ENCODE measurements at places on chromosomes 16 and 17.

DNA sequence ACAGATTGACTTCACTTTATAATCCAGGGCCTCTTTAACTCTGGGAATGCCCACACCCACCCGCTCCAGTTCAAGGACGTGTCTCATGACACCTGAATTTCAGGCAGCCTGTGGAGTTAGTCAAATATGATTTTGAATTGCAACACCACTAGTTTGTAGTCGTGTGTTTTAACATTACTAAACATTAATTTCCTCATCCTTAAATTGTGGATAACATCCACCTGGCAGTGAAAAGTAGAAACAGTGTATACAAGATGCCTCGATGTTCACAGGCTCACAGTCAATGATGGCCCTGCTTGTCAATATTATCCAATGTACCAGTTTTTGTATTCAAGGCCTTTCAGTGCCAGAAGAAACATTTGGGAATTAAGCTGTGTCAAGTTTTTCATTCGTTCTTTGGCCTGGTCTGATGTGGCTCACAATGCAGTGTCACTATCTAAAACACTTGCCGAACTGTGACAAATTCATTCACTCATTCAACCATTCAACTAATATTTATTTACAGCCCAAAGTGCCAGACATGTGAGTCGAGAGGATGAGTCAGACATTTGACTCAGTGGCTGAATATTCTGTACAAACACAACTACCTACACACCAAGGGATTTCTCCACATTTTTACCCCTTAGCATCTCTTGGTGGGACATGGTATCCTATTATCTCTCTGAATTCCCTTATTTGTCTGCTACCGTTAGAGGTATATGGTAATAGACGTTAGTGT lies 1.4 kb downstream of the MEIOB start:
- peak; percentile 77 for DNase-seq

DNA sequence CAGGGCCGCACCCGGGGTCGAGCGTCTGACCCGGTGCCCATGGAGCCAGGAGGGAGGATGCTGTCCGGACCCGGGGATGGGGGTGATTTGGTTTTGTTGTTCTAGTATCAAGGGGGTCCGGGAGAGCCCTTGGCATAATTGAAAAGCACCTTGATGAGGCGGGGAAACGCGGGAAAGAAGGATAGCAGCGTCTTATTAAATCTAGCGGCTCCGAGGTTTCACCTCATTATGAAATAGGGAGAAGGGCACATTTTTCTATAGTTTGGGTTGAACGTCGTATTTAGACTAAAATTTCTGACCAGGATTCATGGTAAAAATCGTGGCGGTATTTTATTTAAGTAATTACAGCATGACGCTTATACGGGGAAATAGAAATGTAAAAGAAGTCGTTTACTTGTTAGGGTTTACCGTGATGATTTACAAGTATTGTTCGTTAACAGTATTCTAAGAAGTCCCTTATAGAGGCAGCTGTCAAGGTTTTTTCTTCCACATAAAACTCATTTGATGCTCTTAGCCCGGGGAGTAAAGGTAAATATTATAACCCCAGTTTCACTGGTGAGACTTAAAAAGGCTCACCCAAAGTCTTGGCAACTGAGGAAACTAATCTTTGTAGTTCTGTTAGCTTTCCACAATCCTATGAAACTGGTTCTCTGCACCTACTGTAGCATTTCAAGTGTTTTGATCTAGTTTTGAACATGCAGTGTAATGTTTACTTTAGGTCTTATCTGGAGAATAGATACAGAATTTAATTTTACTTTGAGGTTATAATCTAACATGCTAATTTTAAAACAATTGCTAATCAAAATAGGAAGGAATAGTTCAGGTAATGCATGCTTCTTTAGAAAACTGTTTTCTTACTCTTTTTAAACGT lies 756 bp downstream of the LUC7L3 start:
- no peak for DNase-seq

- DNase-seq: no peak
Measured at GRCh38 chr16:75022567-75022966, 23.7 kb downstream of the ZNRF1 start.

DNA sequence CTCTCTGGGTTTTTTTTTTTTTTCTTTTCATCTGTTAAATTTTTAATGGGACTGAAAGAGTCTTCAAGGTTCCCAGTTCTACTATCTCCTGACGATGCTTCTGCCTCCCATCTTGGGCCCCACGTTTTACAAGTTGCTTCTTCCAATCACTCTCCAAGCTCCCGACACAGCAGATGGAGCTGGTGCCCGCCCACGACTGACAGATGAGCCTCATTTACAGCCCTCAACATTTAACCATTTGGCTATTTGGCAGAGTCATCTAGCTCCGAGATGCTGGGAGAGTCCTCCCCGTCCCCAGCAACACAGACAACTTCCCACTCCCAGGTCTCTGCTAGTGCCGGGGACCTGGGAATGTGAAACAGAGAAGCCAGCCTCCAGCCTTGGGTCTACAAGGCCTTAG lies 276.9 kb downstream of the SHISA9 start:
- no peak for DNase-seq

Measured in foreskin fibroblast (primary cell).